ENCODE measurements at places on chromosomes 12 and 14.

GRCh38 chr14:23097786-23098185 is 2.5 kb downstream of the C14orf119 start:
- no peak for DNase-seq

DNA sequence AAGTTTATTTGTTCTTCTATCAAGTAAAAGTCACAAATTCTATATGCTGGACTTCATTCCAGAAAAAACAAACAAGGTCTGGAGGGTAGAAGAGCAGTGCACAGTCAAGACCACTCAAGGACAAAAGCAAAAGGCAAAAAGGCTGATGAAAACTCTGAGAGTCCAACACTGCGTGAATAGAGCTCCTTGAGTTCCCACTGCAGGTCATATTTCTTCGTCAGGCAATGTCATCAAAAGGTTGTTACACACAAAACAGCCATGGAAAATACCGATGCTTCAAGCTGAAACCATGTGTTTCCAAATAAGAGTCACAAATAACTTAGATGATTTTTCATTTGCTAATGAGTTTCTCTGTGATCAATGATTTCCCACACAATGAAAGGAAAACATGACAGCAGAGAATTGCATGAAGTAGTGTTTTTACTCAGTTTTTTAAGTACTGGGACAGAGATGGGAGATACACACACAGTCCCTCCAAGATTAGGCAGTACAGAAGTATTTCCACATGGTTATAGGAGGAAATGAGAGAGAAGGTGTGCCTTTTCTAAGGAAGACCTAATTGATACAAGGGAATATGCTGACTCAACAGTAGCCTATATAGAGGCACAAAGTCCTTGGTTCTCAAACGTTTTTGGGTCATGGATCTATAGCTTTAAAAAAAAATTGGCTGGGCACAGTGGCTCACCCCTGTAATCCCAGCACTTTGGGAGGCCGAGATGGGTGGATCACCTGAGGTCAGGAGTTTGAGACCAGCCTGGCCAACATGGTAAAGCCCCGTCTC is 177.7 kb downstream of the MED13L start:
- no peak for DNase-seq

DNA sequence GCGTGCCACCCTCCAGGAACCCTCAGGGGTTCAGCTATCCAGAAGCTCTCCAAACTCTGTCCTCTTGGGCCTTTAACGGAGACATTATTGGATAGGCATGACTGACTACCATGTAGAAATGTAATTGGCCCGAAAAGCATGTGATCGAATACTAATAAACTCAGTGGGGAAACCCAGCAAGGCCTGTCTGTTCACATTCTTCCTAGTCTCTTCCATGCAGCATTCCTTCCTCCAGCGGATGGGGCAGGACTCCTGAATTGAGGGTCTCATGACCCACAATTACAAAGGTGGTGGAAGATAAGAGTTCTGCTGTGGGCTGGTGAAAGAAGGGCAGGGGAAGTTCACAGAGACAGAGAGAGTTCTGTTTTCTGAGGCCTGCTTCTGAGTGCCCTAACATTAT is 6.5 kb upstream of the PRDM4 start:
- DNase-seq: no peak

DNA sequence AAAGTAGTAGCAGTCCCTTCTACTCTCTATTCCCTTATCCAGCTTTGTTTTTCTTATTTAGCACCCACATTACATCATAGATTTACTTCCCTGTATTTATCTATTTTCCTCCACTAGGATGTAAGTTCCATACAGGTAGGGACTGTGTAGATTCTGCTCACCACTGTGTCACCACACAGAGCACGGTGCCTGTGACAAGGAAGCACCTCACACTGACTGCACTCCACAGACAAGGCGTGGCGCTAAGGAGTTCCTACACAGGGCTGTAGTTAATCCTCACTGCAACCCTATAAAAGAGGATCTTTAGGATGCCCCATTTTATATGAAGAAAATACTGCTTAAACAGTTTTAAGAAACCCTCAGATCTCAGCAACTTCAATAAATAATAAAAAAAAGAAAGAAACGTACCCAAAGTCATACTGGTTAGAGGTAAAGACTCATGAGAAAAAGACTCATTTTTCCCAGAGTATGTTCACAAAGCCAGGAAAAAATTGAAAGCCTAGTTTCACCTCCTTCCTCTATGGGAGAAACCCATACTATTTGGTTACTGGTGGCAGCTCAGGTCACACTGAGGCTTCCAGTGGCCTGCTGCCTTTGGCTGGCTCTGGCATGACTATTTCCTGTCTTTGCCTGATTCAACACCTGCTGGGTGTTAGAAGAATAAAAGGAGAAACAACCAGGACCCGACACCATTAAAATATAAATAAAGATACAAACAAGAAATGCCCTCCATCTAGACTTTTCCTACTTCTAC is 36.9 kb downstream of the RAD9B start:
- DNase-seq: no peak

DNA sequence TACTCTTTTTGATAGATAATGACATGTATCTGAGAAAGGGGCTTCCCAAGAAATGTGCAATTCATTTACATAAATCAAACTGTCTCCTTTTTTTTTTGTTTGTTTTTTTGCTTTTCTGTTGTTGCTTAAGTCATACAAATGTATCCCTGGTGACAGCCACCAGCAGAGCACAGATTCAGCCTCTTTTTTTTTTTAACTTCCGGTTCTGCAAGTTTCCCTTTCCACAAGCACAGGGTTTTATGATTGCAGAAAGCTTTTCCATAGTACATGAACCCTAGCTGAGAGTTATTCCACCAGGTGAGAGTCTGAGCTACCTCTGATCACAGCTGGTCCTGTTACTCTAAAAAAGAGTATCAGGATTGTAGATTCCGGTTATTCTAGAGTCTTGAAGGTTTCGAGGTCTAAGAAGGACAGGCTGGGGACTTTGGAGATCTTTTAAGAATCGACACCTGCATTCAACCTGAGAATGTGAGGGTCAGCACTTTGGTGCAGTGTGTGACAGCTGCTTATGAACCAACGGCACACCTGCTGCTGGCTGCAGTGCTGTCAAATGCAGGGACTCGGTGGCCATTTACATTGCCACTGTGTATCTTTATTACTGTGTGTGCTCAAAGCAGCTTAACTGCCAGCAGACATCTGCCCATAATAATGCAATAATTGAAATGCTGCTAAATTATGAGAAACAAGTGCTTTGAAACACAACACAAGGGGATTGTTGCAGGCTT is 551.7 kb downstream of the NRXN3 start:
- DNase-seq: no peak

GRCh38 chr12:24770821-24771220 is 178.1 kb downstream of the BCAT1 start:
- no peak for DNase-seq

DNA sequence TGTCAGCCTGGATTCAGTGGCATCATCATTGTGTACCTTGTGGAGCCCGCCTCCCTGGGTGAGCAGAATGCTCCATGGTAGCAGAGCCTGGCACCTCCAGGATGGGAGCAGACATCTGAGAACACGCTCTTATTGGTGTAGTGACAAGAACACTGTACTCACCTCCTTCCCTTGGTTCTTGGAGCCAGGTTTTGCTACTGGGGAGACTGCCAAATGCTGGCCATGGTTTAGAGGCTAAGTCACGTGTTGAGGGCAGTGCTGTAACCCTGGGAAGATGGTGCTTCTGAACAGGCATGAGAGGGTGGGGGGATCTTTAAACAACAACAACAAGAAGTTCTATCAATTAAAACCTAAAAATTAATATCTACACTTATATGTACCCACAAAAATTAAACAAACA is 47.6 kb upstream of the ASPG start:
- no peak for DNase-seq

GRCh38 chr12:46578190-46578982 is 205.8 kb upstream of the SLC38A2 start:
- DNase-seq: no peak

DNA sequence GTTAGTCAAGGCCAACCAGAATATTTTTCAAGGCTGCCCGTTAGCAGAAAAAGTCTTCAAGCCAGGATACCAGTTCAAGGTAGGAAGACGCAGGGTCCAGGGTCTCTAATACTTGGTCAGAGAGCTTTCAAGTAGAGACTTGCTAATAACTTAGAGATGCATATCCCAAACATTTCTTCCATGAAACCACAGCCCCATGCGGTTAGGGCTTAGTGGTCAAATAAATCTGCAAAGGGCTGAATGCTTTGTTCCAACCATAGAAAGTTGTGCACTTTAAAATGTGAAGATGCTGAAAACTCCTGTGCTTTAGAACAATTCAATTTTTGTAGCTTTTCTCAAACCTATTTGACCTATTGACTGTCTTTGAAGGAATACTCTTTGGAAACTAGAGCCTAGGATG is 208.9 kb downstream of the PIK3C2G start:
- DNase-seq: no peak

DNA sequence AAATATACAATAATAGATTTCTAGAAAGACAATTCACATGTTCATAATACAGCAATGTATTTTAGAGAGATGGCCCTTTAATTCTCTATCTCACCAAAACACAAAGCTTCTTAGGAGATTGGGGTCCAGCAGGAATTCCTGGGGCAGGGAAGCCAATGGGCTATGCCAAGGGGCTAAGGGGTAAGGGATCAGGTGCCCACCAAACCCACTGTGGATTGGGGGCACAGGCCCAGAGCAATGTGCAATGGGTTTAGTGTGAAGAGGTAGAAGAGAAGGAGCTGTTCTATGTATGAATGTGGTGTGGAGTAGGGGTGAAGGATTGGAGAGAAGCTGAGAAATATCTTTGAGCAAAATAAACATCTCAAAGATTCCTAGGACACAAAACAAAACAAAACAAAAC is 2.6 kb downstream of the HOXC13 start:
- DNase-seq: no peak

DNA sequence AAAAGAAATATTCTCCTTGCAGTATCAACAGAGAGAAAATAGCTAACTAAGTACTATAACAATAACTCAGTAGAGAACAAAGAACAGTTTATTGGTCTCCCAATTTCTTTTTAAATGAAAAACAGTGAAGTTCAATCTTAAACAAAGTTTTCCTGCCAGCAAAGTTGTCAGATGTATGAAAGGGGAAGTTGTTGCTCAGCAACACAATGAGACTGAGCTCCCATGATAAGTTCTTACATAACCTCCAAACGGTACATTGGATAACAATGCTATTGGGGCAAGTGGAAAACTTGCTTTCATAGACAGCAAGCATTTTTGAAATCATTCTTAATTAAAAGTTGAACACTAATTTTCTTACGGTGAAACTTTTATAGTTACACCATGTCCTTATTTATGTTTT is 94.9 kb downstream of the ALG10B start:
- DNase-seq: no peak

GRCh38 chr12:88327276-88327675 is 185.2 kb downstream of the TMTC3 start:
- no peak for DNase-seq

DNA sequence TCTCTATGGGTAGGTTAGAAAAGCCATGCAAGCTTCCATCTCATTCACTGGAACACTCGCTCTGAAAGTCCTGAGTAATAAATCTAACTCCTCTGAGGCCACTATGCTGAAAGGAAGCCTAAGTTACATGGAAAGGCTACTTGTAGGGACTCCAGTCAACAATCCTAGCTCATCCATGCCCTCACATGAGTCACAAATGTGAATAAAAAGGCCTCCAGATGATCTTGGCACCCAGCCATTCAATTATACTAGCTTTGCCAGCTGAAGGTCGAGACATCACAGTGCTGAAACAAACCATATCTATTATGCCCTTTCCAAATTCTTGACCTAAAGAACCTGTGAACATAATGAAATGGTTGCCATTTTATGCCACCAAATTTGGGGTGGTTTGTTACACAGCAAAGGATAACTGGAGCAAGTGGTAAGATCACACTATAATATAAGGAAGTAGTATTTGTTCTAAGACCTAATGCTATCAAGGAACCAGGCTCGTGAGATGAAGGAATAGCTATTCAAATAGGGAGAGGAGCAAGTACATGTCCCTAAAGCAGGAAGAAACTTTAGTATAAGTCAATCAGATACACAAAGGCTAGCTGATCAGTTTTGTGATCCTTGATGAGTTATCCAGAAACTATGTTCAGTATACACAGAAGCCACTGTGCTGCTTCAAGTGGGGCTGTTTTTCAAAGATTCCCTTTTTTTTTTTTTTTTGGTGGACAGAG is 142.1 kb downstream of the MED13L start:
- no peak for DNase-seq

- DNase-seq: no peak
Measured at GRCh38 chr12:120654656-120655055, 14.2 kb downstream of the CABP1 start.

DNA sequence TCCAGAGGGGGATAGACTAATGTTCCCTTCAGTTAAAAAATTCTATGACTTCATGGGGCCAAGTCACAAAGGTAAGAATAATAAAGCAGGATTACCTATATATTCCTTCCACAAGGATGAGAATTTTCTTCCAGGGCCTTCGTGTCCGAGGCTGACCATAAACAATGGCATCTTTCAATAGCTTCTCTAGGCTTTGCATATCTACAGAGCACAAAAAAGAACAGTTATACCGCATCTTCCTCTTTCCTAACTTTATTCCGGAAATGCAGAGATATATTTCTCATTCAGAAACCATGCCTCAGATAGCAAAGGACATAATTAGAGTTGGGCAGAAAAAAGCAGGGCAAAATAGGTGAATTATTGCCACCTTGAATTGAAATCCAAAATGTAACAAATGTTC is 58.3 kb upstream of the ISM2 start:
- no peak for DNase-seq

DNA sequence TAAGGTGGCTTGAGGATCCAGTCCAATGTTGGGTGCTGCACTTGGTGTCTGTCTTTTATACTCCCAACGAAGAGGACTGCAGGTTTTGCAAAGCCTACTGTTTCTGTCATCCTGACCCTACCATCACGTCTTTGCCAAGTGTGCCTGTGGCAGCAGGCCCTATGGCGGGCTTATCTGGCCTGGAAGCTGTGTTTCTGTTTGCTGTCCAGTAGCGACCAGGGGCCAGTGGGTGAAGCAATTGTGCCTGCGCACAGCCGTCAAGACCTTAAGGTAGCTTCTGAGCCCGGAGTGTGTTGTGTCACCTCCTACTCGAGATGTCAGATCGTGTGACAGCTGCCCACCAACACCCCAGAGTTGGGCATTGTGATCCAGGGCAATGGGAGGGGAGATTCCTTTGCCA is 62.7 kb downstream of the DDX51 start:
- DNase-seq: no peak

- DNase-seq: no peak
Measured at GRCh38 chr12:32116897-32117296, 10.2 kb downstream of the BICD1 start.

- DNase-seq: no peak
Measured at GRCh38 chr12:120467439-120467838, 2.1 kb downstream of the SRSF9 start.

DNA sequence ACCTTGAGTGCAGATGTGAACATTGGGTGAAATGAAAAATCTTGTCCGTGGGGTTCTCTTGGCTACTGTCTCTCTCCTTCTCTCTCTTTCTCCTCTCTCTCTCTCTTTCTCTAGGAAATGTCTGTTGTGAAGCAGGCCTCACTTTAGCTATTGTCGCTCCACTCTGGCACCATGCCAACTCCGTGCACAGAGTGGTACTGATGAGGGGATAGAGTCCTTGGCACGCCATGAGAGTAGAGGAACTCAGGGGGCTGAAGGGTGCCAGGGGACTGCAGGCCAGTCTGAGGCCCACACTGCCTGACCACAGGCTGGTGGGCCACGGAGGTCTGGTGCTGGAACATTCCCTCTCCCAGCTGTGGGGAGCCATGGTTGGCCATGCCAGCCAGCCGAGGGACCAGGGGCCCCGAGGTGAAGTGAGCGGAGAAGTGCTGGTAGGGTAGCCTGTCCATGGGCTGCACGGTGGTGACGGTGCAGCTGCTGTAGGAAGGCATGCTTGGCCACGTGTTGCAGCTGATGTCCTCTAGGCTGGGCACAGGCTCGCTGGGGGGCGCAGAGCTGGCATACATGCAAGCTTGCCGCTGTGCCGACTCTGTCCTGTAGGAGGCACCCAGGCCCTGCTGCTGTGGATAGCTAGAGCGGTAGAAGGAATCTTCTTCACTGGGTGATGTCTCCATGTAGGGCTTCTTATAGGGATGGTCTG is 50.4 kb downstream of the TBX5 start:
- no peak for DNase-seq

Measured in activated naive CD8-positive, alpha-beta T cell treated with anti-CD3 and anti-CD28 coated beads, Interleukin-2, amount 10 ng/mL, durations not matched to agents 7 days and 5 days (primary cell).